ENCODE measurements at places on chromosomes 3 and 15. TPM values are rescaled to one million over a fixed set of nuclear protein-coding genes. Genes with fewer than 3 reads are reported as not detected.

LMAN1L gene
- polyA plus RNA-seq: not detected

ARNT2 gene
- 0.52 TPM for polyA plus RNA-seq

GOLGA6D gene
- polyA plus RNA-seq: not detected

SSUH2 gene
- 0.10 TPM for polyA plus RNA-seq

TYRO3 gene
- 17.5 TPM for polyA plus RNA-seq

MESD gene
- 12.7 TPM for polyA plus RNA-seq

CCDC80 gene
- polyA plus RNA-seq: 213 TPM

GCNT3 gene
- 0.55 TPM for polyA plus RNA-seq

GJD2 gene
- polyA plus RNA-seq: not detected
